SJCRH30 (cell line): ENCODE measurements at places on chromosomes 7 and 10. TPM values are rescaled to one million over a fixed set of nuclear protein-coding genes. Genes with fewer than 3 reads are reported as not detected.

- DNase-seq = no peak
- no peaks in the 10 kb centered on the region for H3K4me1 ChIP-seq
- peaks cover 5% of the 10 kb centered on the region; the same call in 1 of the 2 replicates for H3K27me3 ChIP-seq
These were observed 82.6 kb upstream of the ZMIZ1 start for GRCh38 chr10:78985973-78986818.

DNA sequence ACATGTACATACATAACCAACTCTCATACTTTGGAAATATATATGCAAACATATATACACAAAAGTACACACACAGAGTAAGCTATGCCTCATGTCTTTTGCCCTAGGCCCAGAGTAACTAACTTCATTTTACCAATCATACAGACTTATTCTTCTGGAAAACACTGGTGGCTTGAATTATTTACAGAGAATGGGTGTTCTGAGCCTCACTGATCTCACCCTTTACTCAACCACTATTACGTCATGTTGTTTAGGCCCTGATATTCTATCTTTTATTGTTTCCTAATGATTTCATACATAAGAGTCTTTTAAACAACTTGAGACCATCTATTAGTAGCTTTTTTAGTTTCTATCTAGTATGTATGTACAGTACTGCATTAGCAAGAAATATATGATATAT, 43.0 kb downstream of the ANK3 start:
- no peak overlapping the region for H3K27ac ChIP-seq
- no peaks in the 10 kb centered on the region for H3K27me3 ChIP-seq
- no peaks in the 10 kb centered on the region for H3K36me3 ChIP-seq
- no peak for DNase-seq

DNA sequence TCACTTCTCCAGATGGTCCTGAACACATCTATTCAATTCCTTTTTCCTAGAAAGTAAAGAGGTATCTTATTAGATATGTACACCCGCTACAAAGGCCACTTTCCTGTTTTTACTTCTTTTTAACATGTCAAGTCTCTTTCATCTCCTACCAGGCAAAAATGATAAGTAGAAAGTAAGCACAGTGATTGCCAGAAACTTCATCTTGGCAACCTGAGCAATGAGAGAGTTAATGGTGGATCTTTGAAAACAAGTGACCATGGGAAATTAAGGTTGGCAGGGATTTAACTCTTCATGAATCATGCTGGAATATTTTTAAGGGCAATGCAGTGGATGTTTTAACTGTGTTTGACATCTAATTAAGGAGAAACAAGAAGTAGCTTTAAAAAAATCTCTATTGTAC, 2.7 kb downstream of the SEMA3A start:
- no peaks in the 10 kb centered on the region for H3K36me3 ChIP-seq
- no peaks in the 10 kb centered on the region for H3K27me3 ChIP-seq
- H3K27ac ChIP-seq = no peak overlapping the region
- peak overlapping the region; percentile 78 for H3K4me3 ChIP-seq
- peak; percentile 29 for DNase-seq
- H3K4me1 ChIP-seq = peaks cover 14% of the 10 kb centered on the region

- peaks cover 23% of the 10 kb centered on the region for H3K36me3 ChIP-seq
- DNase-seq = no peak
- H3K27me3 ChIP-seq = no peaks in the 10 kb centered on the region
- no peak overlapping the region for H3K27ac ChIP-seq
- no peaks in the 10 kb centered on the region for H3K4me1 ChIP-seq
- H3K4me3 ChIP-seq = no peak overlapping the region
These were observed 79.3 kb downstream of the CNOT4 start for GRCh38 chr7:135430626-135431025.

- H3K27ac ChIP-seq = no peak overlapping the region
- DNase-seq = peak; percentile 18
- H3K27me3 ChIP-seq = no peaks in the 10 kb centered on the region
These were observed 8.5 kb upstream of the RABGEF1 start for GRCh38 chr7:66731986-66732385.

- no peaks in the 10 kb centered on the region for H3K4me1 ChIP-seq
- DNase-seq = no peak
- H3K4me3 ChIP-seq = no peak overlapping the region
- H3K27me3 ChIP-seq = no peaks in the 10 kb centered on the region
These were observed 36.0 kb downstream of the PRTFDC1 start for GRCh38 chr10:24916365-24916764.

GRCh38 chr7:149293338-149293737, 31.3 kb downstream of the ZNF783 start:
- H3K27me3 ChIP-seq = no peaks in the 10 kb centered on the region
- no peak overlapping the region for H3K27ac ChIP-seq
- H3K36me3 ChIP-seq = no peaks in the 10 kb centered on the region
- no peak for DNase-seq
- H3K4me1 ChIP-seq = no peaks in the 10 kb centered on the region
- H3K4me3 ChIP-seq = no peak overlapping the region

DNA sequence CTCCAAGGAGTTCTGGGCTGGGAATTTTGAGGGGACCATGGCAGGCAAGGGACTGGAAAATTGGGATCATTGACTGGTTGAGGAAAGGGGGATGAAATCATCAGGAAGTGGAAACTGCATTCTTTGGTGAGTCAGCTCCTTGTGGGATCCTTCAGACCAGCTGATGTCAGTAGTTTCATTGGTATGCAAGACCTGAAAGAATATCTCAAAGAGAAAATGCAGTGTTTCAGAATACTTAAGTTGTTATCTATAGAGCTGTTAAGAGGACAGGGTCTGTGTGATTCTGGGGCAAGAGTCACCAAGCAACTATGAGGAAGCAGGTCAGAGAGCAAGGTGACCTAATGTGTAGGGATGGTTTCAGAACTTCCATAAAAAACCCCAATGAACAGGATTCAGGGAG, 595.9 kb upstream of the AUTS2 start:
- H3K27me3 ChIP-seq = no peaks in the 10 kb centered on the region
- H3K4me3 ChIP-seq = no peak overlapping the region
- no peak for DNase-seq
- no peaks in the 10 kb centered on the region for H3K36me3 ChIP-seq

- H3K4me1 ChIP-seq = peaks cover 6% of the 10 kb centered on the region; the same call in 1 of the 2 replicates
- H3K4me3 ChIP-seq = no peak overlapping the region
- no peaks in the 10 kb centered on the region for H3K36me3 ChIP-seq
- no peak overlapping the region for H3K27ac ChIP-seq
These were observed 431.6 kb upstream of the NPVF start for GRCh38 chr7:25659841-25660240.

GRCh38 chr7:111324228-111324627, 233.3 kb downstream of the LRRN3 start:
- no peak overlapping the region for H3K27ac ChIP-seq
- no peaks in the 10 kb centered on the region for H3K36me3 ChIP-seq
- H3K4me3 ChIP-seq = no peak overlapping the region
- H3K27me3 ChIP-seq = no peaks in the 10 kb centered on the region
- 0 out of 2 replicates have a peak, but pooled peaks cover 2% of the 10 kb centered on the region for H3K4me1 ChIP-seq

The HIF1AN gene
- total RNA-seq = 18.1 and 25.1 TPM in 2 replicates

The SVIL gene
- total RNA-seq = 42.5 and 65.0 TPM in 2 replicates

The KIF5B gene
- 208 and 238 TPM in 2 replicates for total RNA-seq

The MINDY4 gene
- total RNA-seq = not detected in 2 replicates

The FOXI2 gene
- not detected in 2 replicates for total RNA-seq

The SPDYE16 gene
- 0.10 TPM in 1 of 2 replicates, not detected in the other for total RNA-seq

The TMEM130 gene
- not detected in 2 replicates for total RNA-seq

The LIPK gene
- total RNA-seq = not detected in 2 replicates

The LRRC4 gene
- 1.4 and 2.1 TPM in 2 replicates for total RNA-seq

The AZGP1 gene
- 0.10 TPM in 1 of 2 replicates, not detected in the other for total RNA-seq

The FAM241B gene
- total RNA-seq = 0.86 and 1.2 TPM in 2 replicates
